CD4-positive, alpha-beta T cell treated with Interleukin-4 for 4 hours (primary cell): ENCODE measurements at places on chromosomes 7 and 10.

DNA sequence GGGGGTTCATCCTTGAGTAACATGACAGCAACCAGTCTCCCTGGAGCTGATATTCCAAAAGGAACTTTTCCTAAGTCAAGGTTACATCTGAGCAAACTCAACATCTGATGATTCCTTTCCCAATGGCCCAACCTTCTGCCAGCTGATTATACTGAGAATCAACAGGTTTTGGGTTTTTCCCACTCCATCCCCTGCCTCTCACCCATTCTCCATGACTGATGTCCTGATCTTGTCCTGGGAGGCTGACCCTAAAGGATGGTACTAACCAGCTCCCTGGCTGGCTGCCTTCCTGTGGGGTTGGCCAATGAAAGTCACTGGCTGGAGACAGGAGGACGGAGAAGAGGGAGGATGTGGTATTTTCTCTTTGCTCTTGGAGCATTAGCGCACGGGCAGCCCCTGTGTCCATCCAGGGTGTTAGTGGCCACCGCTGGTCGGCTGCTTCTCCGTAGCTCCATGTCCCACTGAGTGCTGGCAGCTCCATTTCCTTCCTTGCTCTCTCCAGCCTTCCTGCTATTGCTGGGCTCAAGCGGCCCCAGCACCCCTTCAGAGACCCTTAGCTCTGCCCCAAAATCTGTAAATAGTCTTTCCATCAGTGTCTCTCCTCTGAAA is 306.2 kb upstream of the PITRM1 start:
- no peak for DNase-seq

GRCh38 chr7:45873355-45873754 is 473 bp upstream of the CCDC201 start:
- no peak for DNase-seq

DNA sequence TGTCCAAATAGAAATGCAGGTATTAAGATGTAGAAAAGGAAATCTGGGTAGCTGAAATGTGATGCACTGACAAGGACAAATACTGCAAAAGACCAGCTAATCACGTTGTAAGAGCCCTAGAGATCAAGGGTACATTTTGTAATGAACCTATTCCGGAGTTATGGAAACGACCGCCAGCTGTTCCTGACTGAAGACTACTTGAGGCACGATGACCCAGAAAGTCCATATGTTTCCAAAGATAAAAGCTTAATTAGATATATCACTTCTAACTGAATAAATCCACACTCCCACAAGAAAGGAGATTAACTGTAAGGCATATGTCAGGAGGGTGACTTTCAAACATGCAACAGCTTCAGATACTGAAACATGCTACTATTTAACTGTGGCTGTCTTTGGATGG is 253.5 kb downstream of the NSUN6 start:
- DNase-seq: no peak

DNA sequence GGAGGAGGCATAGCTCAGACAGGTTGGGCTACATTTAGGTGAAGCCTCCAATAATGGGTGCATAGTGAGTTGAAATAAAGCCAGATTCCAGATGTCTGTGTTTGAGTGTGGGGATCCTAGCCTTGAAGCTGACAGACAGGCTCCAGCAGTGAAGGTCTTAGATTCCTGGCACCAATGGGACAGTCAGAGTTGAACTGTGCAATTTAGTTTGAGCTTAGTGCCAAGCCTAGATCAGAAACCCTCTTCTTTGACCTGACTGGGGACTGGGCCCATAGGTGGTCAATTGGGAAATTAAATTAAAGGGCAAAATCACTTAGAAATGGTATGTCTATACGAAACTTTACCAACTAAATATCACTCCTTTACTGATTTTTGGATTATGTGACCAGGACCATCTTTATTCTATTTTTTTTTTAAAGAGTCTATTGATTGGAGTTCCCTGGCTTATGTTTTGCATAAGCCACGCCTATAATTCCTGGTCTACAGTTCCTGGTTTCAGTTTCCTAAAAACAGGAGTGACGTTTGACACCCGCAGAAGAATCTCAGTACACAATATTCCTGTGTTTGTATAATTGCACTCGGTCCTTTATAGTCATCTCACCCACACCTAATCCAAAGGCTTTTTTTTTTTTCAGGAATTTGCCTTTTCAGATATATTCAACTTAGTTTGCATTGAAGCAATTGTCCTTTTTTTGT is 201.4 kb downstream of the GFRA1 start:
- no peak for DNase-seq

- no peak for DNase-seq
These were observed 326.5 kb downstream of the THSD7A start for GRCh38 chr7:11505471-11505985.

DNA sequence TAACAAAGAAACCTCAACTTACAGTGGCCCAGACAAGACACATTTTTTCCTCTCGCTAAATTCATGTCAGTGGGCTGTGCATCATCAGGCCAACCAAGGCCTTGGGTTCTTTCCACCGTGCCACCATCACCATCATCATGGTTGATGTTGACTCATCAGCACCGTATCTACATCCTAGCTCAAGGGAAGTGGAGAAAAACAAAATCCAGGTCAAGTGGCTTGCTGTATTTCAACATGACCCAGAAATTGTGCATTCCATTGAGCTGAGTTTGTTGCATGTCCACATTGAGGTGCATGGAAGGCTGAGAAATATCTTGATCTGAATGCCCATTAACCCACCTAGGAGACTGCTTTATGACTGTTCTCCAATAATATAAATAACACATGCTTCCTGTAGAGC is 312.4 kb upstream of the CDC14C start:
- DNase-seq: no peak

DNA sequence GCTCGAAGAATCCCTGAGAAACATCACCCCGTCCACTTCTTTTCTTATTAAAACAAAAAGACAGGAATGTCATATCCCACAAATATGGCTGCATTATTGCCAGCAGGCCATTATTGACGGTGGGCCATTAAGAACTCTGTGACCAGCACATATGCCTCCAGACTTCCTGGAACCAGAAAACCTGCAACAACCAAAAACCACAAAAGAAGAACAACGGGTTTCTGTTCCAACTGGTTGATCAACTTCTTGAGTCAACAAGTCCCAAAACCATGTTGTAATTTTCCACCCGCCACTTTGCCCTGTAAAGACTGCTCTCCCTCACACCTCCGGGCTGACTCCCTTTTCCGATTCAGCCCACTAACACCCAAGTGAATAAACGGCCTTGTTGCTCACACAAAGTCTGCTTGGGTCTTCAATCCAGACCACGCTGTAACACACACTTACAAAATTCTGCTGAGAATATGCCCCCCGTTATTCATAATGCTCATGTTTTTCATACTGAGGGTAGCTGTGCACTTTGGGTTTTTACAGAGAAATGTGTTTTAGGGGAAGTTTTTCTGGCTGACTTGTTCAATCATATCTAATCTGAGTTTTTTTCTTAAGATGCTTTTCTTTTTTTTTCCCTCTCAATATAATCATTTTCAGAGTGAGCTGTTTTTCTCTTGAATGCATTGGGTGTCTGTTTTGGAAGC is 20.7 kb downstream of the ZNF107 start:
- peak; percentile 14 for DNase-seq

DNA sequence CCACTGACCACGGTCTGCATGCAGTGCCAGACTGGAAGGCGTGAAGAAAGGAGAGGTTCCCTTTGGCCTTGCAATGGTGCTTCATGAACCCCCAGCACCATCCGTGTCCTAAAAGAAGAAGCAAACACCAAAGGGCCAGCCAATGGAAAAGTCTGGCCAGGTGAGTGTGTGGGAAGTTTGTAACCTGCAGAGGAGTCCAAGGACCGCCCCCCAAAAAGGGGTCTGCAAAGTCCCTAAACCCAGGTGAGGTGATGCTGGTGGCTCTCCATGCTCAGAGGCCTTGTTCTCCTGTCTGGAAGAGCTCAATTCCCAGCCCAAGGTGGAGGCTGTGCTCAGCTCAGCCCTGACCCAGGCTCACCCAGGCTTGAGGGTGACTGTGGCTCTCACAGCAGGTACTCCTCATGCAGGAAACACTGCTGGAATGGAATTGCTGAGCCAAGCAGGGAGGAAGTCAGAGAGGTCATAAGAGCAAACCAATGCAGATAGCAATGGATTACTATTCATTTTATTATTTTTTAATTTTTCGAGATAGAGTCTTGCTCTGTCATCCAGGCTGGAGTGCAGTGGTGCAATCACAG is 52.4 kb upstream of the NANOS1 start:
- DNase-seq: no peak

DNA sequence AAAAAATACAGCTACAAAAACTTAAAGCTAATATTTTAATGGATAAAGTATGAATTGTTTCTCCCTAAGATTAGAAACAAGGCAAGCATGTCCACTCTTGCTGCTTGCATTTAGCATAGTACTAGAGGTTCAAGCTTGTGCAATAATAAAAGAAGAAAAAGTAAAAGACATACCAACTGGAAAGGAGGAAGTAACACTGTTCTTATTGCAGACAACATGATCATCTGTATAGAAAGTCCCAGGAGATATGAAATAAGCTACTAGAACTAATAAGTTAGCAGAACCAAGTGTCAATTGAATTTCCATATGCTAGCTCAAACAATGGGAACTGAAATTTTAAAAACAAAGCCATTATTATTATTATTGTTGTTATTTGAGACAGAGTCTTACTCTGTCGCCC is 20.0 kb upstream of the RABGEF1 start:
- no peak for DNase-seq

DNA sequence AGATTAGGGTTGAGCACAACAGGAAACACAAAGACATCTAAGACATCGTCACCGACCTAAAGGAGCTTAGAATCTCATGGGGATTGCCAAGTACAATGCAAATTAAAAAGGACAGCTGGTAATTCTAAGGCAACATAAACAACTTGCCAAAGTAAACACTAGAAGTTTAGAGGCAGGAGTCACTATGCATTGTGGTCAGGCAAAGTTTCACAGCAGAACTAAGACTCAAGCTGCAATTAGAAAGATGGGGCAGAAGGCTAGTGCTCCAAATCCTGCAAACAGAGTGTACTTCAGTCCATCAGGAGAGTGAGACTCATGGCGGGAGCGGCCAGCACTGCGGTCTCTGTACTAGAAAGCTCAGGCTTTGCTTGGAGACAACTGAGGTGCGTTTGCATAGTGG is 52.7 kb downstream of the HIPK2 start:
- no peak for DNase-seq

DNA sequence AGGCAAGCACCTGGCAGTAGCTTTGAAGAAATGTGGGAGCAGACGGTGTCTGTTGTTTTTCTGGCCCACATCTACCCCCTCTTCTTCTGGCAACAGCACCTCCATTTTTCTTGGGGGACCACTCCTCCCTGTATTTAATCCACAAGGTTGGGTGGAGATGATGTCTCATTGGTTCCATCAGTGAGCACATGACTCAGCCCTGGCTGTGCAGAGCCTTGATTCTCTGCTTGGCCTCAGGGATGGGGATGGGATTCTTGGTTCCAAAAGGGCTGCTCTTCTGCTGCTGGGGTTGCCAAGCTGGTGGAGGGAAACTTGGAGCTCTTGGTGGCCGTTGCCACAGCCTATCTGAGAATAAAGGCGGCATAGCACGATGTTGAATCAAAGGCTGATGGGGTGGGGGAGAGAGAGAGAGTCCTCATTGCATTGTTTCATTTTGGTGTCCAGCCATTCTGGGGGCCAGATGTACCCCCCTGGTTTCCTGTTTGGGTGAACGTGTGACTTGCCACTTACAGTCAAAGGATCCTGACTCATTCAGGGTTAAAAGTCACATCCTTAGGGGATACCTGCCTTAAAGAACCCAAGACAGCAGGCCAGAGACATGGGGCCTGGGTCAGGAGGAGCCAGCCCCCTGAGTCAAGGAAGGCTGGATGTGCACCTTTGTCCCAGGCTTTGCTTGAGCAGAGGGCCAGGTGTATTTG is 25.9 kb downstream of the GRK5 start:
- DNase-seq: no peak

DNA sequence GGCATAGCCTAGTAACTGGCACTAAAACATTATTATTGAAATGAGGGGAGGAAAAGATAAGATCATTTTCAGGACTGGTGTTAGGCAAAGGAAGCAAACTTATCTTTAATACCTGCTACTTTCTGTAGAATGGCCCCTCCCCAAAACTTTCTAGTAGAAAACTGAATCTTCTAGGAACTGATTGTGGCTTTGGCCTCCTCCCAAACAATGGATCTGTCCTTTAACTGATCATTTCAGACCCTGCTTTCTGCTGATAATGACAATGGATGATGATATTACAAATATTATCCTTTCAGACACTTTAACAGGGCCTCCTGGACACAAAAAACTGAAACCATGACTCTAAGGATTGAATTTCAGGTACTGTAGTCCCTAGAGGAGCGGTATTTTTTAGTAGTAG is 55.1 kb downstream of the EZH2 start:
- no peak for DNase-seq

DNA sequence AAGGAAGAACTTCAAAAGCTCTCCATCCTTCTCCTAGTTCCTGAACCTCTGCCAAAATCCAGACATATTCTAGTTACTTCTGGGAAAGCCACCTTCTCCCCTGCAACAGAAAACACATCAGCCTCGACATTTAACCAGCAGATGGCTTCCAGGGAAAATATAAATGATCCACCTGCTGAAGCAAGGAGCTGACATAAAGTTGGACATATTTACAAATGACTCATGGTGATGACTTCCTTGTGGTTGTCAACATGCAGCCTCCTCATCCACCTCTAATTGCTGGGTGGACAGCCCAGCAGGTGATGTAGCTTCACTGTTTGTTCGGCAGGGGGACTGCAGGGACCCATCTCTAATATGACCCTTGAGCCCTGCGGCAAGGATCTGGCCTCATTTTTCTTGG is 266.0 kb downstream of the C7orf25 start:
- DNase-seq: no peak
